ENCODE measurements at places on chromosomes 7 and 10. TPM values are rescaled to one million over a fixed set of nuclear protein-coding genes. Genes with fewer than 3 reads are reported as not detected.

The FLNC gene
- total RNA-seq, result not detected

The MAD1L1 gene
- total RNA-seq, result 139 TPM

The CRYGN gene
- not detected for total RNA-seq

The IKZF5 gene
- total RNA-seq, result 16.0 TPM

The KIAA1549 gene
- total RNA-seq, result 0.40 TPM

The FBXL13 gene
- total RNA-seq, result 0.65 TPM

The IGFBP1 gene
- total RNA-seq, result not detected

The METTL27 gene
- 2.8 TPM for total RNA-seq

The LEP gene
- total RNA-seq, result not detected

The NEURL1 gene
- total RNA-seq, result 1.0 TPM

The OR2A7 gene
- total RNA-seq, result 4.5 TPM

The PRSS37 gene
- not detected for total RNA-seq

The CELF2 gene
- 175 TPM for total RNA-seq

The TRPV6 gene
- total RNA-seq, result not detected

The ZNF239 gene
- 0.93 TPM for total RNA-seq

The SKIDA1 gene
- total RNA-seq, result not detected

The LIPF gene
- total RNA-seq, result not detected

The STEAP2 gene
- not detected for total RNA-seq

The NPSR1 gene
- total RNA-seq, result not detected

The ANKRD22 gene
- 0.43 TPM for total RNA-seq

The ARID5B gene
- 77.9 TPM for total RNA-seq

The CYP2C9 gene
- not detected for total RNA-seq

The SEMA3A gene
- total RNA-seq, result 1.8 TPM

The KCP gene
- total RNA-seq, result 0.19 TPM

The BRI3 gene
- total RNA-seq, result 74.9 TPM

The LZTS2 gene
- 24.0 TPM for total RNA-seq

The HMX2 gene
- not detected for total RNA-seq

The TBC1D12 gene
- 0.17 TPM for total RNA-seq

The PRLHR gene
- not detected for total RNA-seq

The UCN3 gene
- not detected for total RNA-seq

The MAGI2 gene
- not detected for total RNA-seq

The SYT15B gene
- 0.25 TPM for total RNA-seq

The GRID2IP gene
- total RNA-seq, result 0.12 TPM

The CLRN3 gene
- total RNA-seq, result not detected

The ZNF503 gene
- total RNA-seq, result not detected

The AKR1C2 gene
- not detected for total RNA-seq

The DNAH11 gene
- total RNA-seq, result 3.8 TPM

The SLC39A12 gene
- not detected for total RNA-seq

The CHST15 gene
- total RNA-seq, result 0.14 TPM

The SGCE gene
- 0.25 TPM for total RNA-seq

The CXCL12 gene
- not detected for total RNA-seq

The RET gene
- 0.35 TPM for total RNA-seq

The MLLT10 gene
- 46.8 TPM for total RNA-seq

The AMZ1 gene
- total RNA-seq, result 0.31 TPM

The GATA3 gene
- total RNA-seq, result 54.9 TPM

The LIPK gene
- not detected for total RNA-seq

The LRRTM3 gene
- not detected for total RNA-seq

The TAC1 gene
- not detected for total RNA-seq

The LRRC4 gene
- not detected for total RNA-seq

The SPDYE16 gene
- total RNA-seq, result 0.36 TPM

The DKK1 gene
- total RNA-seq, result not detected

The GPR15LG gene
- not detected for total RNA-seq

The EIF5AL1 gene
- 1.2 TPM for total RNA-seq

The ZNF365 gene
- total RNA-seq, result not detected

The MCM10 gene
- 30.4 TPM for total RNA-seq

The ANKRD61 gene
- not detected for total RNA-seq

The CCDC172 gene
- not detected for total RNA-seq

The GDF2 gene
- total RNA-seq, result not detected

The CCDC146 gene
- 5.4 TPM for total RNA-seq
